ENCODE measurements at places on chromosomes 1 and 21.

GRCh38 chr1:7953850-7954609 is 7.5 kb upstream of the PARK7 start:
- peak; percentile 63 for DNase-seq

GRCh38 chr1:30598571-30599114 is 124.7 kb downstream of the MATN1 start:
- DNase-seq: no peak

DNA sequence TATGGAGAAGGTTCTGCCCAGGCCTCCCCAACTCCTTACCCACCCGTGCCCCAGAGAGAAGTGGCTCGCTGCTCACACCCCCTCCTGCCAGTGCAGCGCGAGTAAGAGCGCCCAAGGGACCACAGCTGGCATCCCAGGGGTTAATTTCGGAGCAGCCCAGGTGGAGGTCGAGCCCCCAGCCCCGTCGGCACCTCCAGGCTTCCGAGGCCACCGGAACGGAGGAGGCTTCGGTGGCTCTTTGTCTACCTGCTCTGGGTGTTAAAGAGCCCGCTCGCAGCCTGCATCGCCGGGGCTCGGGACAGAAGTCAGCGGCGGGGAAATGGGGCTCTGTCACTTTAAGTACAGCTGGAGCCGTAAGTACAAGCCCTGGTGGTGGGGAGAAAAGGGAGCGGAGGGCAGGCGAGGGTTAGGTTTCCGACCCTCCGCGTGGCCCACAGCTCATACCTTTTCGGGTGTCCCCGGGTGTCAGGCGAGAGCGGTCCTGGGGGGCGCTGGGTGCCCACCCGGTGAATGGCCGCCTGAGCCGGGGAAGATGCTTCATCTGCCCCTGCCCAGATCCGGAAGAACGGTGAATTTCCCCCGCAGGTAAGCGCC is 89.4 kb upstream of the IPO9 start:
- no peak for DNase-seq

DNA sequence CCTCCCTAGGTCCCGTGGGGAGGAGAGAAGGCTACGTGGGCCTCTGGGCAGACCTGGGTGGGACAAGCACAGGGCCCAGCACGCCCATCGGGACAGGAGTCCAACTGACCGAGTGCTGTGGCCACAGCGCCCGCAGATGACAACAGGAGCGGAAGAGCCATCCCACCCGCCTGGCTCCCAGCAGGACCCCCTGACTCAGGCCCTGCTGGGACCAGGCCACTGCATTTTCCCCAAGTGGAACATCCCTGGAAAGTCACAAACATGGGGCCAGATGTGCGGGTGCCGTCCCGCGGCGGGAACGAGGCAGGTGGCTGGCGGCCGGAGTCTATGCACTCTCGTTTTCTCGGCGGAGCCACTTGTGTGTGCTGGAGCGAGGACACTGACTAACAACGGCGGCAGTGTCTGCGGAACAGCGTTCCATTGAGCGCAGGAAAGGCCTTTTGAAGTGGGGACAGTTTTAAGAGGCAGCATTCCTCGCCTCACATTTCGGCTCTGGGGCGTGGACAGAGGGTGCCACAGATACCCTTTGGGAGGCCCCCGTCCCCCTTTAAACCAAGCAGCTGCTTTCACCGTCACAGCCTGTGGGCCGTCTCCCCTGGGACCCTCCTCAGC is 93.7 kb upstream of the ARHGEF16 start:
- DNase-seq: no peak

GRCh38 chr1:223358826-223359225 is 5.2 kb downstream of the SUSD4 start:
- DNase-seq: no peak

- no peak for DNase-seq
These were observed 41.7 kb upstream of the GPR153 start for GRCh38 chr1:6302568-6302967.

- no peak for DNase-seq
These were observed 16.9 kb downstream of the CHRNB2 start for GRCh38 chr1:154584267-154584994.

DNA sequence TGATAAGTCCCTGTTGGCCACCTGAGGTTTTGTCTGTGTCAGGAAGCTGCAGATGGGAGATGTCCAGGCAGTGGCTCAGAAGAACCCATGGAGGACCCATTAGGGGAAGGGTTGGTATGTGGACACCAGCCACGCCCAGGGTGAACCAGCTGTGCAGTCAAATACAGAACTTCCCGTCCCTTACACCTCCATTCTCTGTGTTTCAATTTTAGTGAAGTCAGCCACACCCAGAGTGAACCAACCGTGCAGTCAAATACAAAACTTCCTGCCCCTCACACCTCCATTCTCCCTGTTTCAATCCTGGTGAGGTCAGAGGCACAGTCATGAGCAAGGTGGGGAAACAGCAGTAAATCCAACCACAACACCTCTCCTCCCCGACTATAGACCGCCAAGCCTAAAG is 27.4 kb downstream of the BACE2 start:
- DNase-seq: no peak

- no peak for DNase-seq
These were observed 134.5 kb upstream of the MROH9 start for GRCh38 chr1:170800812-170801211.

Data from non-pigmented ciliary epithelial cell (primary cell).